Thyroid gland (tissue), 4 donors: ENCODE measurements at places on chromosomes 2 and 18. TPM values are rescaled to one million over a fixed set of nuclear protein-coding genes. Genes with fewer than 3 reads are reported as not detected.

GRCh38 chr2:24409700-24410556 lies 49.6 kb upstream of the ITSN2 start:
- peak; percentile 25 for DNase-seq

The ALLC gene
- not detected for total RNA-seq

DNA sequence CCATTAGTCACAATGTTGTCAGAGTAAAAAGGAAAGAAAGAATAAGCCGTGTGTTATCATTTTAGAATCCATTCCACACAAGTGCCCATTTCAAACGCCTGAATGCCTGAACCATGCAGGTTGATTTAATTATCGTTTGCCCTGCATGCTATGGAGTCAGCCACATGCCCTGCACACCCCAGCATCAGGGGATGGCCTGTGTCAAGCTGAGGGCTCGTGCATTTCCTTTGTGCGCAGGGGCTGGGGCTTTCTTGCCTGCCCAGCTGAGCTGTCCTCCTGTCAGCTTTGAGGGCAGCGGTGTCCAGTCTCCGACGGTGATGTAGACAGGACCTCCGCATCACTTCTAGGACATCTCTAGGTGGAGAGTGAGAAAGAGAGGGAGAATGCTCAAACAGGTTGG lies 200.4 kb downstream of the TSN start:
- DNase-seq = no peak

The NTSR2 gene
- not detected for total RNA-seq
